ENCODE measurements at places on chromosomes 6 and 20.
A peak's percentile ranks its signal among the peaks of the same experiment; 100 is the strongest.

DNA sequence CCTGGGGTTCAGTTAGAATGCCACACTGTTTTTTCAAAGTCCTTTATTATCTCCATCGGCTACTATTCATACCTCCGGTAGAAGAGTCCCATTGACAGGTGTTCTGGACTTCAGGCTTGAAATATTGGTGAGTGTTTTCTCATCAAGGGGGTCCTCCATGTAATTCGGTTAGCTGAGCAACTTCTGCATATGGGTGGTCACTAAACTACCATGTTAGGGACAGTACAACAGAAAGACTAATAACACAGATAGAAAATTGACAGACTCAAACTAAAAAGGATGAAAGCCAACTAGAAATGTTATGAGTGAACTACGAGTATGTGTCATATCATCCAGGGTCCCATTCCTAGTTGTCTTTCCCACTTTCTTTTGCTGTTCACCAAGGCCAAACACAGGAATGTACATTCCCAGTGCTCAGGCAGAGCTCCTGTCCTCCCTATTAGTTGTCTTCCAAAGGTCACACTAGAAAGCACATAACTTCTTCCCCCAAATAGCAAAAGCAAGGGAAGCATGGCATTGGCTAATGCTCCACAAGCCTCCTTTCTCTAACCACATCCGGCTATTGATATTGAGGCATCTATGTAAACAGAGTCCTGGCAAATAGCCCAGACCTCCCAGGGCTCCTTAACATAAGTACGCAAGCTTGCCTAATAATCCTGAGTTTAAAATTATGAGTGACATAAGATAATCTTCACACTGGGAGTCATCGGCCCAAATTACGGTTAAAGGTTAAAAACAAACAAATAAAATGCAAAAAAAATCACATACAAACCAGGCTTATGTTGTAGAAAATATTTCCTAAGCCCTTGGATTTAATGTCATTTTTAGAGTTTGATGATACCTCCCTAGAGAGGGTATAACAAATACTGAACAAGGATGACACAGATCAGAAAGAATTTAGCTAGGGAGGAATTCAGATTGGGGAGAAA is 13.2 kb downstream of the CCN2 start:
- DNase-seq = no peak

GRCh38 chr20:34887023-34887422 is 10.6 kb downstream of the ACSS2 start:
- no peak for DNase-seq

GRCh38 chr20:7232796-7233195 is 465.3 kb downstream of the BMP2 start:
- no peak for DNase-seq

DNA sequence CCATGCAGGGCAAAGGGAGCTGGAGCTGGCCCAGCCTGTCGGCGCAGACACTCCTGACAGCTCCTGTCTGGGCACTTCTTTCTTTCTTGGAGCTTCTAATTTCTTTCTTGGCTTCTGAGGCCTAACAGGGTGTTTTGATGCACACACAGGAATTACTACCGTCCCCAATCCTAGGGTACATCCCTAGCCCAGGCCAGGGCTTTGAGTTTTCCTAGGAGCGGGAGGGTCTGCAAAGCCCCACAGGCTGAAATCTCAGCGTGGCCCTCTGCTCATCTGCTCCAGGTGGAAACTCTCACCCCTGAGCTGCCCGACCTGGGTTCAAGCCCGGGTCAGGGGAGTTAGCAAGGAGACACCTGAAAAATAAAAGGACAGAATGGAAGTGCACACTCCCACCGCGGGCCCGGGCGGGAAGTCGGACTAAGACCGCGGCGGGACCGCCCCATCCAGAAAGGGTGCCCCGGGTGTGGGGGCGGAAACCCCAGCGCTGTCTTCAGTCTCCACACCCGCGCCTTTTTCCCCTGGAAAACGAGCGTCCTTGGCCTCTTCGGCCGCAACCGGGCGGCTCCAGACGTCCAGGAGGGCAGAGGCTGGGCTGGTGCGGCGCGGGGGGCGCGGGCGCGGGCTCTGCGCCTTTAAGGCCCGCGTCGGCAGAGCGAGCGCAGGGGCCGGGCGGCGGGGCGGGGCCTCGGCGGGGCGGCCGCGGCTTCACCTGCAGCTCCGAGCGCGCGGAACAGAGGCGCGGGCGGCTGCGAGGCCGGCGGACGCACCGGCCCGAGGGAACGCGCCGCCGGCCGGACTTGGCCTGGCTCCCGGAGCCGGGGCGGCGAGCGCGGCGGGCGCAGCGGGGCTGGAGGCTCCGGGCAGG is at the start of gene CDH4:
CDH4 (plus strand) TSS at position 733 of the 865 bp plus-strand sequence.
- DNase-seq = no peak

GRCh38 chr6:134835993-134836392 is 113.9 kb downstream of the ALDH8A1 start:
- DNase-seq = no peak

GRCh38 chr20:14896569-14896968 is 559.2 kb upstream of the FLRT3 start:
- DNase-seq = no peak

DNA sequence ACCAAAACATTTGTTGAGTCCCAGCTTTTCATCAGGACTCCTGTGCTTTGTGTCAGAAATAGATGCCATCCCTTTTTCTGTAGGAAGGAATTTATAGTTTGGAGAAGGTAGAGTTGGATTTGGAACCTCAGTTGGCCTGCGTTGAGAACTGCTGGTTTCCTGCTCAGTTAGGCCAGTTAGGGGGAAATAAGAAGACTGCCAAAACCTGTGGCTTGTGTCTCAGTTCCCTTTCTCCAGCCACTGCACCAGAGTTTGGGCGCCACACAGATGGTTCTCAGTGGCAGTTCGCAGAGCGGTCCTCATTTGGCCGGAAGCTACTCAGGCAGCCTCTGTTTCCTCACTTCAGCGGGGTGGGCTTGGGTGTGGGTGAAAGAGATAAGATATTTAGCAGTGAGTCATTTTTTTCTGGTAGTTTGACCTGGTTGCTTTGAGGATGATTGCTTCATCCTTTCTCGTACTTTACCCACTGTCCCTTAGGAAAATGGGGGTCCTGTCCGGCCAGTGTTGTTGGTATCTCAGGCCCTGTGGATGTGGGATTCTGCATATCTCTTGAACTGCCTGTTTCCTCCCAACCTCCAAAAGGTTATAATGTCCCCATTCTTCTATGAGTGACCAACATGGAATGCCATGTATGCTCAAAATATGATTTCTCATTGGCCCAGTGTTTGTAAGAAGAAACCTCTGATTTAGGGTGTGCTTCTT is 53.7 kb downstream of the JARID2 start:
- no peak for DNase-seq

DNA sequence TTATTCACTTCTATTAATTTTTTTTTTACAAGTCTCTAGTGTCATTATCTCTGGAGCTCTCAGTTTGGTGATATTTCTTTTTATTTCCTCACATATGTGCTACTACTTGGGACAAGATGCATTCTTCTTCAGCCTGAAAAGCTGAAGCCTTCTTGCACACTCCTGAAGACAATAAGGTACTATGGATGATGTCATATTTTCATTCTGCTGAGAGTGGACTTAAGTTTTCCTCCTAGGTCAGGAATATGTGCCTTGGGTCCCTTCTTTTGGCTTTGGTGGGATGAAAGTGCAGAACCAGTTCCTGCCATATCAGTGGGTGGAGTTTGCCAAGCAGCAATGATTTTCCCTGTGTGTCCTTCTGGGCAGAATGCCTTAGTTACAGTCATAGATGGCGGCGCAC is 188.7 kb upstream of the EYA4 start:
- no peak for DNase-seq

- DNase-seq = no peak
Measured at GRCh38 chr20:32614772-32615171, 29.6 kb upstream of the NOL4L start.

GRCh38 chr6:153150752-153151440 is 19.8 kb upstream of the RGS17 start:
- no peak for DNase-seq

DNA sequence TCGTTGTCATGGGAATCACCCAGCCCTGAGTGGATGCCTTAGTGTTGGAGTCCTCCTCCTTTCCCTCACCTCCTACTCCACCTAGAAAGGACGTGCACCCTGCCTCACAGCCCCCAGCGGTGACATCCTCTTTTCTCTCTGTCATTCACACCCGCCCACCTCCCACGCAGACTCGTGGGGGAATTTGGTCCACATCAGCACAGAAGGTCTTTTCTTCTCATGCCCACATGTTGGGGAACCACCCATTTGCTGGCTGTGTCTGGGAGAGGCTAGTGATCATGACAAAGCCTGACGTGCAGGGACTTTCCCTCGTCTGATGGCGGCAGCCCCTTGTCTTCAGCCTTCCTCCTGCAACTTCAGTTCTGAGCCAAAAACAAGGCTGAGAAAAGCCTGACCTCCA is 96.0 kb upstream of the CNKSR3 start:
- DNase-seq = no peak

DNA sequence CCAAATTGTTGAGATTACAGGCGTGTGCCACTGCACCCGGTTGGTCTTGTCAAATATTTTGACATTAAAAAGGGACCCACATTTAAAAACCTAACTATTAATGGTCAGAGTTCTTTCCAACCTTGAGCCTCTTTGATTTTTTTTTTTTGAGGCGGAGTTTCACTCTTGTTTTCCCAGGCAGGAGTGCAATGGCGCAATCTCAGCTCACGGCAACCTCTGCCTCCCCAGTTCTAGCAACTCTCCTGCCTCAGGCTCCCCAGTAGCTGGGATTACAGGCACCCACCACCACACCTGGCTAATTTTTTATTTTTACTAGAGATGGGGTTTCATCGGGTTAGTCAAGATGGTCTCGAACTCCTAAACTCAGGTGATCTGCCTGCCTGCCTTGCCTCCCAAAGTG is 31.3 kb downstream of the CTNNBL1 start:
- no peak for DNase-seq

DNA sequence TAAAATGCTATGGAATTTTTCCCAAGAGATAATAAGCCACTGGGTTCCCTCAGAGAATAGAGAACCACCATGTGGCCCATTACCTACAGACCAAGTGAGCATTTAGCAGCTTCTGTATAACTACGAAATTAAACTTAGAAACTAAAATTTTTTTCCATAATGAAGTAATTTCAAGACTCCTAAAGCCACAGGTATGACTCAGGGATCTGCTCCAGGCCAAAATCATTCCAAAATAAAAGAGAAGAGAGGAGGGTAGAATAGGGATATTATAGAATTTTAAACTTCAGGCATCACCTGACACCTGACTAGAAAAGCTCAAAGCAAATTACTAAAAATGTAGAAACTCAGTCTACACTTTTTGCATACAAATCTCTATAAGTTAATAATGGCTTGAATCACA is 108.9 kb upstream of the DST start:
- no peak for DNase-seq

GRCh38 chr6:130252527-130253237 is 29.9 kb upstream of the SAMD3 start:
- no peak for DNase-seq

- no peak for DNase-seq
Measured at GRCh38 chr6:41822021-41822420, 34.5 kb downstream of the TOMM6 start.

- no peak for DNase-seq
Measured at GRCh38 chr6:116012951-116013350, 47.7 kb downstream of the FRK start.

DNA sequence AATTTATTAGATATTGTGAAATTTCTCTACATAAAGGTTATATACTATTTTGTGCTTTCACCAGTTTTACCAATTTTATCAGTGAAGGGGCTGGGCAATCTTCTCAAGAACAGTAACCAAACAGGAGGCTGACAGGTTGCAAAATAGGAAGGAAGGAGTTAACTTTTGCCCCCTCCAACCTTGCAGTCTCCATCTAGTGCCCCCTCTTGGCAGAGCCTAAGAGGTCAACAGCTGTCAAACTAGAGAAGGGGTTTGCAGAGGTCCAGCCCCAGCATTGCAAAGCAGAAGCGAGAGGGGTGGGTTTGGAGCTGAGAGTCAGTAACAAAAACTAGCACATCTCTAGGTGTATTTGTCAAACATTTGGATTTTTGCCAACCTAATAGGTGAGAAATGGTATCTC is 391.0 kb downstream of the CDC5L start:
- DNase-seq = no peak

DNA sequence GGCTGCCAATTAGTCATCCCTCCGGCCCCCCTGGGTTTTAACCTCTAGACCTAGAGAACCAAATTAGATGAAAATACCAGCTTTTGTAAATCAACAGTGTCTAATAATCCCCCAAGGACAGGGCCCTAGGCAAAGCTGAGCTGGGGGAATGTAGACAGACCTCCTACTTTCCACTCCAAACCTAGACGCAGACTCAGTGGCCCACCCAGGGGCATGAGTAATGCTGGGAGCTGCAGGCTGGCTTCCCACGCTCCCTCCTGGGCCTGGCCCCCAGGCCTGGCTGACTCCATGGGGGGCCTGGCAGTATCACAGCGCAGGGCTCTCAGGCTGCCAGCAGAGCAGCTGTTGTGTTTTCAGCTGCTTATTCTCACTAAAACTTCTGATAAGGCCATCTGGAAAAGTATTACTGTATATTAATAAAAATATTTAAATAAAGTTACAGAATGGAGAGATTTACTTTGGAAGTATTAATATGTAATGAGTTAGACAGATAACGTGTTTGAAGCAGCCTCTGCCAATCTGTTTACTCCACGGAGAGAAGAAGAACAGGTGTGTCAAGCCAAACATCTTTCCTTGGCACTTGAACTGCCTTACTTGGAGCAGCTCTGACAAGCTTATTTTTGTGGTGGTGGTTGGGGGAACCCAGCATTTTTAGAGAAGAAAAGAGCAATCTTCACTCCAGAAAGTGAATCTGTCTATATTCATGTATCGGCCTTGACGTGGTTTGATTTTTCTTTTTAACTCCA is 144.0 kb upstream of the AGPAT4 start:
- DNase-seq = peak; percentile 88

DNA sequence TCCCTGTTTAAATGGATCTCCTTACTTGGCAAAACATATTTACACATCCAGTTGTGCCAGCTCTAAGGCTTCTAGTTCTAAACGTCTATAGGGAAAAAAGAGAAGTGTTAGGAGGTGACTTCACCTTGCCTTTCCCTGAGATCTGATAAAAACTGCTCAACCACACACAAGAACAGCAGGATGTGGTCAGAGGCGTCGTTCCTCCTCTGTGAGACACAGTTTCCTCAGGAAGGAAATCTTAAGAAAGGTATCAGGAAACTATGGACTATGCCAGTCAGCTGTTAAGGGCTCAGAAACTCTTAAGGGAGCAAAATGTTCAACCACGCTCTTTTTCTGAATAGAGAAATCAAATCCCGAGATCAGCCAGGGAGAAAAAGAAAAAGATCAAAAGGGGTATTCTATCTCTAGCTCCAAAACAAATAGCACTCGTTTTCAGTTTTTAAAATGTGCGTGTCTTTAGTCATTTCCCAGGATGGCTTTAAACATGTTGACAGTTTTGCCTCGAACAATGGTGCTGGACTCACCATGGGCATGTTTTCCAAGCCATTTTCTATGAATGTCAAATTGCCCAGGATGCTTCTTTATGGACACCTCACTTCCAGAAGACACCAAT is 154.5 kb downstream of the HACE1 start:
- DNase-seq = no peak

- peak; percentile 95 for DNase-seq
Measured at GRCh38 chr6:35392111-35392702, 49.8 kb downstream of the PPARD start.

- DNase-seq = no peak
Measured at GRCh38 chr6:29961966-29962365, 19.6 kb downstream of the HLA-A start.
